ENCODE measurements at places on chromosomes 12 and 14. TPM values are rescaled to one million over a fixed set of nuclear protein-coding genes. Genes with fewer than 3 reads are reported as not detected.

FANCM gene
- total RNA-seq = 3.9 TPM

MYH7 gene
- total RNA-seq = 258 TPM

CFAP54 gene
- 0.67 TPM for total RNA-seq

BEST3 gene
- 40.9 TPM for total RNA-seq

PPP2R5E gene
- 13.7 TPM for total RNA-seq

FOXA1 gene
- total RNA-seq = 2.6 TPM

HOXC12 gene
- 0.62 TPM for total RNA-seq

TTC9 gene
- total RNA-seq = 61.5 TPM

OLR1 gene
- not detected for total RNA-seq

RDH5 gene
- total RNA-seq = 673 TPM

ZFHX2 gene
- 0.31 TPM for total RNA-seq

SLC17A8 gene
- not detected for total RNA-seq

TMEM253 gene
- total RNA-seq = 1.6 TPM

RNASE3 gene
- total RNA-seq = not detected

SLC10A1 gene
- not detected for total RNA-seq

GAS2L3 gene
- total RNA-seq = 5.3 TPM

PMEL gene
- total RNA-seq = 0.53 TPM

B3GNT4 gene
- total RNA-seq = 0.36 TPM

VAMP1 gene
- 23.7 TPM for total RNA-seq

PTHLH gene
- total RNA-seq = 3.3 TPM

ASB2 gene
- total RNA-seq = 8.9 TPM
